ENCODE measurements at places on chromosomes 3 and 15. TPM values are rescaled to one million over a fixed set of nuclear protein-coding genes. Genes with fewer than 3 reads are reported as not detected.

The DNAJA4 gene
- 7.9 TPM for total RNA-seq

The SQOR gene
- total RNA-seq, result 105 TPM

The GRIP2 gene
- under 0.01 TPM for total RNA-seq

The CAV3 gene
- not detected for total RNA-seq

The IL16 gene
- total RNA-seq, result 5.0 TPM

The COL6A5 gene
- under 0.01 TPM for total RNA-seq

The MCTP2 gene
- total RNA-seq, result 5.6 TPM

The AP3B2 gene
- total RNA-seq, result 0.17 TPM

The LRRC2 gene
- 0.77 TPM for total RNA-seq

The CACNA1D gene
- 0.17 TPM for total RNA-seq

The CCR9 gene
- not detected for total RNA-seq

The SLC12A8 gene
- 9.8 TPM for total RNA-seq

The CPOX gene
- total RNA-seq, result 24.1 TPM

The TPRG1 gene
- total RNA-seq, result 0.99 TPM

The GLDN gene
- 50.7 TPM for total RNA-seq

The ATR gene
- 17.0 TPM for total RNA-seq

The TMC3 gene
- not detected for total RNA-seq

The PPP4R2 gene
- 65.6 TPM for total RNA-seq

The TMEM45A gene
- 26.4 TPM for total RNA-seq

The CLDN1 gene
- 2.6 TPM for total RNA-seq

The TM4SF18 gene
- total RNA-seq, result not detected

The ZNF80 gene
- total RNA-seq, result not detected

The CCR8 gene
- not detected for total RNA-seq

The IL17RD gene
- total RNA-seq, result 2.1 TPM

The SPTBN5 gene
- total RNA-seq, result 0.26 TPM

The DHX30 gene
- 47.1 TPM for total RNA-seq

The COLQ gene
- total RNA-seq, result 0.26 TPM

The MYO5C gene
- total RNA-seq, result under 0.01 TPM

The ANKRD34C gene
- not detected for total RNA-seq

The KBTBD8 gene
- 2.3 TPM for total RNA-seq

The NSUN3 gene
- total RNA-seq, result 13.4 TPM

The WDR72 gene
- total RNA-seq, result not detected

The AGBL1 gene
- not detected for total RNA-seq

All from fibroblast of lung (primary cell).